ENCODE measurements at places on chromosomes 7 and 10.
A peak's percentile ranks its signal among the peaks of the same experiment; 100 is the strongest.

DNA sequence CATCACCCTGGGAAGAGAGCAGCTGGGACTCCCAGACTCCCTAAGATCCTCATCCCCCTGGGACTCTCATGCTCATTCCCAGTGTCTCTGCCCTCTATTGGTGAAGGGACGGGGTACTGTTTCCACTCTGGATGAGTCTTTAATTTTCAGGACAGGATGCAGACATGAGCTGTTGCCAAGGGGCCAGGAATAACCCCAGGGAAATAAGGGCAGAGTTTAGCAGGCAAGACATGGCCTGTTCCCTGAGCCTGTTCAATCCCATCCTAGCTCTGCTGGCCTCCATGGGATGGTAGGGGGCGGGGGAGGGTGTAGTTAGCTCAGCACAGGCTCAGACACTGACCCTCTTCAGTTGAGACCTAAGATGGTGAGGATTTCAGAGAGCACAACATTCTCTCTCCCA is 14.0 kb downstream of the C10orf105 start:
- no peak for DNase-seq

DNA sequence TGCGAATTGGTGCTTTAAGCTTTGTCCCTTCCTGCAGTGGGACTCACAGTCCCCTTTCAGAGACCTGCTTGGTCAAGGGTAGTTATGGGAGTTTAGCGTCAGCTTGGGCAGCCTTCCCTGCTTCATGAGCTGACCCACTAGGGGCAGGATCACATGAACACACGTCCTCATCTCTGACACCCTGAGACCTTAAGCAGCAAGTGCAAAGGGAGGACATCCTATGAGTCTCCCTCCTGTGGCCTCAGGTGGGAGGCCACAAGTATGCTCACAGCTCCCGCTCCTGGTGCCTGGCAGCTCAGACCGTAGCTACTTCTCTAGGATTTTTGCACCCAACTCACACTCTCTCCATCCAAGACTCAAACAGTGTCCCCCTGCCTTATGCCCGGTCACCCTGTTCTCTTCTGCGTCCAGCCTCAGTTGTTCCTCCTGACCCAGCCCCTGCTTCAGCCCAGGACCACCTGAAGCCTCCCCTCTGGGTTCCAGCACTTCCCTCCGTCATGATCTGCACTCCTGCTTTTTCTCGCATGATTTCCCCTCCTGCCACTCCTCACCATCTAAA is 136.6 kb upstream of the FAM20C start:
- DNase-seq, result no peak

DNA sequence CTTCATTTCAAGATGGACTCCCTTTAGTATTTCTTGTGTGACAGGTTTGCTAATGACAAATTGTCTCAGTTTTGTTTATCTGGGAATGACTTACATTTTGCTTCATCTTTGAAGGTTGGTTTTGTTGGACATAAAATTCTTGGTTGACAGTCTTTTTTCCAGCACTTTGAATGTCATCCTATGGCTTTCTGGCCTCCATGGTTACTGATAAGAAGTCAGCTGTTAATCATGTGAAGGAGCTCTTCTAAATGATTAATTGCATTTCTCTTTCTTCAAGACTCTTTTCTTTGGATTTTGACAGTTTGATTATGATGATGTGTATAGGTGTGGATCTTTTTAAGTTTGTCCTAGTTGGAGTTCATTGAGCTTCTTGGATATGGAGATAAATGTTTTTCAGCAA is 26.9 kb upstream of the HHEX start:
- no peak for DNase-seq

- no peak for DNase-seq
Measured at GRCh38 chr10:97718178-97718577, 4.6 kb downstream of the MARVELD1 start.

DNA sequence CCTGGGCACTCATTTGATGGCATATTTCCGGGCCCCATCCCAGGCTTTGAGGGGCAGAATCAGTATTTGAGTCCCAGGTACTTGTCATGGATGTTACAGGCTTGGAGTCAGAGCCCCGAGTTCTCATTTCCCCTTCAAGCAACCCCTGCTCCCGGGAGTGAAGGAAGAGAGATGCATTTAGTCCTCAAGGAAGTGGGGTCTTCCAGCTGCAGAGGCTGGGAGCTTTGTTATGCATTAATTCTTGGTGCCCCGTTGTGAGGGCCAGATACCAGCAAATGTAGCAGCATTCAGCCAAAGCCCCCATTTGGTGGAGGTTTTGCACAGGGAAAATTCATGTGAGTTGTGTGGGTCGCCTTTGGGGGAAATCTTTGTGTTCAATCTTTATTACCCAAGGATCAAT is 38.7 kb upstream of the TCERG1L start:
- no peak for DNase-seq

- DNase-seq, result no peak
Measured at GRCh38 chr10:105370692-105371091, 729.6 kb downstream of the SORCS3 start.

GRCh38 chr10:73206385-73206784 is 38.5 kb downstream of the FAM149B1 start:
- DNase-seq, result no peak

DNA sequence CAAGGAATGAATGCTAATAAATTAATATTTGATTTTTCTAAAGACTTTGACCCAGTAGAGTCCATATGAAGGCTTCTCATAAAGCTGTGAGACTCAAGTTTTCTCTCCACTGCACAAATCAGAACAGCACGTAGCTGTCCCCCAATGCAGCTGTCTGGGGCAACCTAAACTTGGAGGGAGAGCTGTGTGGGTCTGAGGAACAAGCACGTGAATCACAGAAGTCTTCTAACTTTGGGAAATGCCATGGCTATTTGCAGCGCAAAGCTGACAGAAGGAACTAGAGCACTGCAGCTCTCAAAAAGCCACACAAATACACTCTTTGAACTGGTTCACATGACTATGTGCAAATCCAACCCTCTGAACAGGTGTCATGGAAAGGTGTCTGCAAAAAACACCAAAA is 47.9 kb downstream of the COL1A2 start:
- no peak for DNase-seq

DNA sequence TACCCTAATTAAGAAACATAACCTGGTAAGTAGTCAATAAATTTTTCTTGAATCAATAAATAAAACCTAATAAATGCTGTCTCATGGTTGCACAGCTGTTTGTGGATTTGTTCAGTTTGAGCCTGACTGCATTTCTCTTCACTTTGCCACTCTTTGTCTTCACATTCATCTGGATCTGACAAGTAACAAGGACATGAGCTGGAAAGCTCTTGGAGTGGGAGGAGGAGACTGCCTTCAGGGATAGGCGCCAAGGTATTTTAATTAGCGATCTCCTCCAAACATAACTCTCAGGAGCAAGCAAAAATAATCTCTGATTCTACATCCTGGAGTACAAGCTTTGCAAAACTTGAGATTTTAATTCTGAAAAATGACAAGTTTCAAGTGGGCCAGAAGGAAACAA is 251.0 kb downstream of the BMPER start:
- DNase-seq, result no peak

GRCh38 chr7:99897322-99898022 is 20.6 kb upstream of the OR2AE1 start:
- no peak for DNase-seq

DNA sequence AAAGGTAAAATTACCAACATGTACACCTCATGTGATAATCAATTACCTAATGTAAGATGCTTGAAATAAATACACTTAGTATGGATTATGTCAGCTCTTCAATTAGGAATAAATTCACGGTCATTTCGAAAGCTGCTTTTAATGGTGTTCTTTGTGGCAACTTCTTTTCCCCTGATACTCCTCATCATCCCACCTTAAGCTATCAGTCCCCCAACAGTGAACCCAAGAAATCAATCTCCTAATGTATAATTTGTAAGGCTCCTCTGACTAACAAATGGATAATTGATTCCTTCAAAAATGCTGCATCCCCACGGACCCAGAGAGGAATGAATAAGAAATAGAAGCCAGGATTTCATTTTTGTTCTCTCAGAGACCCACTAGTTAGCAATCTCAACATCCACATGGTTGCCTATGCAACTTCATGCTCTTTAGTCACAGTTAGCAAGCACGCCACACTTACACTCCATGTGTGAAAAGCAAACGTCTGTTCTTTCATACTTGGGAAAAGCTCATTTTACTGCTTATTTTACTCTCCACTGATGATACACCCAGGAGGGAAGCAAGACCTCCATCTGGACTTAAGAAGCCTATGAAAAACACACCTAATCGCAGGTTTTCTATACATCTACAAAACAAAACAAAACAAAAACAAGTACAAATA is 70.1 kb downstream of the VPS41 start:
- DNase-seq, result no peak

DNA sequence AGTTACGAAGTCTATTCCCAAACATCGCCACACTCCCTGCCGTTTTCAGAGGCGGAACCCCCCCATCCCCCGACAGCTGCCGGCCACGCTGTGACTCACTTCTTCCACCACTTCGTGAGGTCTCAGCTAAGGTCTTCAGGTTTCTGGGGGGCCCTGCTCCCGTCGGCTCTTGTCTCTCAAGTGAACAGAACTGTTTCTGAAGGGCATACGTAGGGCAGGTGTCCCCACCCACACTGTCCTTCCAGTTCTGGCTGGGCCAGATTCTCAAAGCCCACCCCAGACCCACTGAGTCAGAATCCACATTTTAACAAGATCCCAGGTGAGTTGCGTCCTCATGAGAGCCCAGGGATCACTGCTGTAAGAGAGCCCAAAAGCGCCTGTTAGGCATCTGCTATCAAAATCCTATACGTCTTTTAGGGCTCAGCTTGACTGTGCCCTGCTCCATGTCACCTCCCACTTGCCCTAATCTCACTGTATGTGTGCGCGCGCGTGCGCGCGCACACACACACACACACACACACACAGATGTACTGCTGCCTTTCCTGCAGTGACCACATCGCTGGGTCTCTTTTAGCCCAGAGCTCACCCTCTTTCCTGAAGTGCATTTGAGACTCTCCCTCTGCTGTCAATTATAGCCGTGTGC is 78.8 kb downstream of the PROSER2 start:
- DNase-seq, result no peak

GRCh38 chr7:99409806-99410205 is 1.0 kb downstream of the BUD31 start:
- no peak for DNase-seq

DNA sequence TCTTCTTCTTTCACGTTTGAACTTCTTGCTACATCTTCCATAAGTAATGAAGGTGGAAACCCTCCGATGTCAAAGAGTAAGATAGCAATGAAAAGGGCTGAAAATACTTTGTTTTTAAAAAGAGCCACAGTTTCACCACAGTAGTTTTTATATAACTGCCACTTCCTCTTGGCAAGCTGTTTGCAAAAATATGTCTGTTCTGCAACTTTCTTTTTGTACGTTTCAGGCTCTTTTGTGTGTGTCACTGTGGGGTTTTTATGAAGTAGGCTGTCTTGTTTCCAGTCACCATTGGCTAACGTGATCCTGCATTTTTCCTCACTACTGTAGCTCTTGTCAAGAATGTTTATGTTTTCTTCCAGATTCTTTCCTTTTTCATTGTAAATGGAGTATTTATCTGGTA is 55.6 kb downstream of the SLC16A9 start:
- no peak for DNase-seq

- DNase-seq, result peak; percentile 59
Measured at GRCh38 chr10:16612115-16612980, 90.7 kb upstream of the C1QL3 start.

DNA sequence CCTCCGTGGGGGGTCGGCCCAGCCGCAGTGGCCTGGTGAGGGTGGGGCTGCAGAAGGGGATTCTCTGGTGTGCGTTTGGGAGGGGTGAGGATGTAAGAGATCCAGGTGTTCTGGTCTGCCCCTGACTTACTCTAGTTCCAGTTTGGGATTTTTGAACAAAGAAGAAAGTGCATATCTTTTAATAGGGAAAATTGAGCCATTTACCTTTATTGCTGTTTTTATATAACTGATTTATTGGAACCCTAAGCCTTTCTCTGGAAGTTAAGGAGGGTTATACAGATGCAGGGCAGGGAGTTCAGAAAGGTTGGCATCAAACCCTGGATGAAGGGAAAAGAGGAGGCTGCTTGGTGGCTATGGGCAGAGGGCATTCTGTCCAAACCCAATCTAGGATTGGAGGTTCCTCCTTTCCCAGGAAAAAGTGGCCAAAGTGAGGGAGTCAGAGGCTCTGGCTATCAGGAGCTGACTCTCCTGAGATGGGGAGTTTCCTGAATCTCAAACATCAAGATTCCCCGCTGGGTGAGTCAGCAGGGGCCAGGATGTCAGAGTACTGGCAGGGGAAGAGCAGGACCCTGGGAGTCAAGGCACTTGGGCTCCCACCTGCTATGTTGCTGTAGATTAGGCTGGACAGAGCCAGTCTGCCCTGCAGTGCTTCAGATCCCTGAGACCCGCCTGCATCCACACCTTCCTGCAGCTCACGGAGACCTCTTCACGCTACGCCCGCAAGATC is 67.5 kb downstream of the CLIP2 start:
- DNase-seq, result no peak

DNA sequence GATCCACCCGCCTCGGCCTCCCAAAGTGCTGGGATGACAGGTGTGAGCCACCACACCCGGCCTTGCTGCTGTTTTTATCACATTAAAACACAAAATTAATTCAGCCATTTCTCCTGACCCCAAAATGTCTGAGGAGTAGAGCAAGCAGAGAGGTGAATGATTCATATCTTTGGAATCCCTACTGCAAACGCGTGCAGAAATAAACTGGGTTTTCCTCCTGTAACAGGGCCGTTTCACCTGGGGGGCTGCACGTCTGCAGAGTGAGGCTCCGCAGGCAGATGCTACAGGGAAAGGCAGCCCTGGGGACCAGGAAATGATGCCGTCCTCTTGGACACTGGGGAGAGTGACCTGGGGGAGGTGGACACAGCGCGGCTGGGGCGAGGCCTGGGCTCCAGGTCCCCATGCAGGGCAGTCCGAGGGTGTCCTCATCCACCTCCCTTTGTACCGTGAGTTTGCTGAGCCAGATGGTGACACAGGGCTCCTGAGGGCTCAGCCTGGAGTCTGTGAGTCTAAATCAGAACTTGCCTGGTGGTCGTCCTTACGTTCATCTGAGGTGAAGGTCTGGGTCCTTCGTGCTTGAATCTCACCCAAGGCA is 41.9 kb downstream of the PDGFA start:
- DNase-seq, result peak; percentile 82

DNA sequence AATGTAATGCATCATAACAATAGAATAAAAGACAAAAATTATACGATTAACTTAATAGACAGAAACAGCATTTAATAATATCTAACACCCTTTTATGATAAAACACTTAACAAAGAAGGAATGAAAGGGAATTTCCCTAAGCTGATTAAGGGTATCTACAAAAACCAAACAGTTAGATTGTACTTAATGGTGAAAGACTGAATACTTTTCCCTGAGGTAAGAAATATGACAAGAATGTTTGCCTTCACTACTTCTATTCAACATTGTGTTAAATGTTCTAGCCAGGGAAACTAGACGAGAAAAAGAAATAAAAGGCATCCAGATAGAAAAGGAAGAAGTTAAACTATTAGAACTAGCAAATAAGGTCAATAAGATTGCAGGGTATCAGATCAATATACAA is 276.9 kb downstream of the BAMBI start:
- no peak for DNase-seq

- no peak for DNase-seq
Measured at GRCh38 chr7:117730390-117730789, 142.9 kb downstream of the CTTNBP2 start.

DNA sequence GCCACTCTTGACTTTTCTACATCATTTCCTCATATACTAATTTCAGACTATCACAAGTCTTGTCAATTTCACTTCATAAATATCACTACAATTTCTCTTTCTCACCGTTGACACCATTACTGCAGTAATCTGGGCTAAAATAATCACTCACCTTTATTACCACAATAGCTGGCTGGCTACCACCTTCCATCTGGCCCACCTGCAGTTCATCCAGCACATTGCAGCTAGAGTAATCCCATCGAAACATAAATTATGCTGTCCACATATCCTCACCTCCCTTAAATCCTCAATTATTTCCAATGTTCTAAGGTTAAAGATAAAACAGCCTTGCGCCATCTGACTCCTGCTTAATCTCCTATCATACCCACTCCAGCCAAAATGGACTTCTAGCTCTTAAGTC is 16.0 kb downstream of the DGKB start:
- DNase-seq, result no peak
